ENCODE measurements at places on chromosomes 3 and 15.

- no peak for DNase-seq
Measured at GRCh38 chr3:75192146-75192616, 471.9 kb upstream of the FRG2C start.

DNA sequence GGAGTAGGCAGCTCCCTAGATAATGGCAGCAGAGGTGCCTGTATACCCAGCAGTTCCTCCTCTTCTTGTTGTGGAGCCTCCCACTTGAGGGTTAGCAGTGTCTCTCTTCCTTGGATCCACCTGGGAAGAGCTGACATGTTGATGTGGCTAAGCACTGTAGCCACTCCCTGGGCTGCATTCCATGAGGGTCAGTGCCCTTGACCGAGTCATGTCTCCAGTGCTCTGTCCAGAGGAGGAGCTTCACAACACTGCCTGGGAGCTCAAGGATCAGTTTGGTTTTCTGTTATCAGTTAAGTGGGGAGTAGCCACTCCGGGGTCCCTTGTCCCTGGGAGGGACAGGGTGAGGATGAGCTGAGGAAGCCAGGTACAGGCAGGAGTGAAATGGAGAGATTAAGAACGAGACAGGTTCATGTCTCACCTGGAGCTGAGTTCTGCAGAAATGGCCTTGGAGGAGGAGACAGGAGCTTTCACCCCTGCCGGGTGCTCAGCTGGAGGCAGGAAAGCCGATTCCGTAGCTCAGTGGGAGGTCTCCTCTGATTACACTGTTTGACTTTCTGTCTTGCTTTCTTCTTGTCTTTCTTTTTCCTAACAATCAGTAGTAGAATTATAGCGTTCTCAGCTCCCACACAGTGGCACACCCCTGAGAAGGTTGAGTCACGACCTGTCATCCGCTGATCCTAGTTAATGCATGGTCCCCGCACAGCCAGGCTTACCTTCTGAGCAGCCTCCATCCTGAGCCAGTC, 57.9 kb upstream of the SEC22A start:
- DNase-seq: peak; percentile 72

DNA sequence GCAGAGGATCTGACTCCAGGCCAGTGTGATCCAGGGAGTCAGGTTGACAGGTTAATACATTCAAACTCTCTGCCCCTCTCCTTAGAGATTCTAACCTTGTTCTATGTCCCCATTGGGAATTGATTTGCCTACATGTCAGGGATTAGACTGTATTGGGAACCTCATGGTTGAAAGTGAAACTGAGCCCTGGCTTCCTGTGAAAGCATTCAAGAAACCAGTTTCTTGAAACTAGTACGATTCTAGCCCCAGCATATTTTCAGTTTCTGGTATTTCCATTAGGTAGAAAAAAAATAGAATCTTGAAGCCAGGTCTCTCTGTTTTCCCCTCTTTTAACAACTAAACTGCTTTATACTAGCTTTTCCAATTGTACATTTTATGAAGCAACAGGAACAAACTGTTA, 140.4 kb upstream of the ABI3BP start:
- no peak for DNase-seq

DNA sequence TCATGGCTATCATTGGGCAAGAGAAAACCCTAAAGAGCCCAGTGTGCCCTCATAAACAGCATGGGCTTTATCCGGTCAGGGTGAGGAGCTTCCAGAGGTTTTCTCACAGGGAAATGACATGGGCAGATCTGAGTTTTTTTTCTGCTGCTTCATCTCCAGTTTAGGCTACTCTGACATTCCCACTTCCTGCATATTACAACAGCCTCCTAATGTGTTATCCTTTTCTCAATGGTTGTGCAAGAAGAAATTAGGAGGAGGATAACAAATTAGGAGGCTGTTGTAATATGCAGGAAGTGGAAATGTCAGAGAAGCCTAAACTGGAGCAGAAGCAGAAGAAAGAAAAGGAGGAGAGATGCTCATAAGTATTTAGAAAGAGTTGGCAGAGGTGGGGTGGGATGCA, 175.6 kb downstream of the MTHFS start:
- no peak for DNase-seq

DNA sequence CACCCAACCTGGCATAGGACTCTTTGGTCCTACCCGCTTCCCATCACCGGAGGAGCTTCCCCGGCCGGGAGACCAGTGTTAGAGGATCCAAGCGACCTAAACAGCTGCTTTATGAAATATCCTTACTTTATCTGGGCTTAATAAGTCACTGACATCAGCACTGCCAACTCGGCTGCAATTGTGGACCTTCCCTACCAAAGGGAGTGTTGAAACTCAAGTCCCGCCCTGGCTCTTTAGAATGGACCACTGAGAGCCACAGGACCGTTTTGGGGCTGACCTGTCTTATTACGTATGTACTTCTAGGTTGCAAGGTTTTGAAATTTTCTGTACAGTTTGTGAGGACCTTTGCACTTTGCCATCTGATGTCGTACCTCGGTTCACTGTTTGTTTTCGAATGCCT, 761.2 kb upstream of the LMCD1 start:
- no peak for DNase-seq

DNA sequence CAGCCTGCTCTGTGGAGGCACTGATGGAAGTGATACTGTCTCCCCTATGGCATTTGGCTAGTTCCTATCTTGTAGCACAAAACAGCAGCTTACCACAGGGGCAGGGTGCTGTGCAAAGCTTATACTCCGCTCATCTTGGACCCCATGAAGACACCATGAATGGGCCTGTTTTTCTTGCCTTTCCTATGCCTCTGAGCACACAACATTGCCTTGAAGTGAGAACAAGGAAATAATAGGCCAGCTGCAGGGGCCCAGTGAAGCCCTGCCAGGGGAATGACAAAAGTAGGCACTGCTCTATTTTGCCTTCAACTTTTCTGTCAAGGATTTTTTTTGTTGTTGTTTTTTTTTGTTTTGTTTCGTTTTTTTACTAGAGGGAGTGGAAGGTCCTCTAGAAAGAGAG, 110.3 kb downstream of the PDE8A start:
- DNase-seq: peak; percentile 70

DNA sequence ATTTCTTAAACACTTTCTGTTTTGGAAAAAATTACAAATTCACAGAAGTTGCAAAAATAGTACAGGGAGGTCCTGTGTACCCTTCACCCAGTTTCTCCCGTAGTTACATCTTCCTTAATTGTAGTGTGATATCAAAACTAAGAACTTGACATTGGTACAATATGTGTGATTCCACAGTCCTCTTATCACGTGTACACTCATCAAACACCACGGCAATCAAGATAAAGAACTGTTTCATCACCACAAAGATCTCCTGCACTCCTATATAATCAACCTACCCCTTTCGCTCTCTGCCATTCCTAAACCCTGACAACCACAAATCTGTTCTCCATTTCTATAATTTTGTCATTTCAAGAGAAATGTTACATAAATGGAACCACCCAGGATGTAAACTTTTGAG, 31.4 kb downstream of the POMGNT2 start:
- no peak for DNase-seq

- no peak for DNase-seq
Measured at GRCh38 chr15:44726136-44726535, 10.2 kb upstream of the TRIM69 start.

DNA sequence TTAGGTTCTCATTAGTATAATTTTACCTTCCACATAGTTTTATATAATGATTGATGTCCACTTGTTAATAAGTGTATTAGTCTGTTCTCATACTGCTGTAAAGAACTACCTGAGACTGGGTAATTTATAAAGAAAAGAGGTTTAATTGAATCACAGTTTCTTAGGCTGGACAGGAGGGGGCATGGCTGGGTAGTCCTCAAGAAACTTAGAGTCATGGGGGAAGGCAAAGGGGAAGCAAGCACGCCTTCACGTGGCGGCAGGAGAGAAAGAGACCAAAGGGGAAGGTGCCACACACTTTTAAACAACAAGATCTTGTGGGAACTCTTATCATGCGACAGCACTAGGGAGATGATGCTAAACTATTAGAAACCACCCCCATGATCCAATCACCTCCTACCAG, 19.2 kb downstream of the DZIP3 start:
- no peak for DNase-seq

GRCh38 chr3:5035692-5036391, 56.6 kb downstream of the BHLHE40 start:
- no peak for DNase-seq

DNA sequence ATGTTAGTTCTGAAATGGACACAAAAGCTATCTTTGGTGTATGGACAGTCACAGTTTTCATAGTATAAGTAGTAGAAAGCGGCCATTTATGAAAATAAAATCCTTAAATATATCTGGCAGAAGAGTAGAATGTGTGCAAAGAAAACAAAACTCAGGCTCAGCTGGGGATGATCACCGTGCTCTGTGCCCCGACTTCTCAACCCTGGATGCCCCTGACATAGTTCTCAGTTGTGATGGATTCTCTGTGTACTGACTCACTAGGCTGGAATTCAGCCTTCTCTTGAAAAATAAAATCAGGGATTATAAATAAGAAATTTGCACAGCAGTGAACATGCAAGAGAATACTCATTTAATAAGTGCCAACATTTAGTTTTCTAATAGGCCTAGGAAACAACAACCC, 925.1 kb upstream of the NR2F2 start:
- no peak for DNase-seq
